ENCODE measurements at places on chromosomes 7 and 10.

DNA sequence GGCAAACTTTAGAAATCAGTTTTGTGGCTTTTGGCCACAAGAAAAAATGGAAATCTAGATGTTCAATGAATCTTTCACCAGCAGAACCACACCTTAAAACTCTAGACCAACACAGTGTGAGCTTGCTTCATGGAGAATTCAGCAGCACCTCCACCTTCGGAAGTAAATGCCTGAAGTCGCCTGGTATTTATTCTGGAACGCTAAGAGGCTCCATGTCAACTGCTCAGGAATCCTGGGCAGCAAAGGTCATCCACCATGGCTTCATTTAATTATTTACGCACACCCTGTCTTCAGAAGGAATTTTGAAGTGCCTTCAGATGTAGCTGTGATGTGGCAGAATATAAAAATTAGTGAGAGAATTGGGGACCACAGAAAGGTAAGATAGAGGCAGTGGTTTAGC is 167.7 kb downstream of the GFRA1 start:
- no peak for DNase-seq

DNA sequence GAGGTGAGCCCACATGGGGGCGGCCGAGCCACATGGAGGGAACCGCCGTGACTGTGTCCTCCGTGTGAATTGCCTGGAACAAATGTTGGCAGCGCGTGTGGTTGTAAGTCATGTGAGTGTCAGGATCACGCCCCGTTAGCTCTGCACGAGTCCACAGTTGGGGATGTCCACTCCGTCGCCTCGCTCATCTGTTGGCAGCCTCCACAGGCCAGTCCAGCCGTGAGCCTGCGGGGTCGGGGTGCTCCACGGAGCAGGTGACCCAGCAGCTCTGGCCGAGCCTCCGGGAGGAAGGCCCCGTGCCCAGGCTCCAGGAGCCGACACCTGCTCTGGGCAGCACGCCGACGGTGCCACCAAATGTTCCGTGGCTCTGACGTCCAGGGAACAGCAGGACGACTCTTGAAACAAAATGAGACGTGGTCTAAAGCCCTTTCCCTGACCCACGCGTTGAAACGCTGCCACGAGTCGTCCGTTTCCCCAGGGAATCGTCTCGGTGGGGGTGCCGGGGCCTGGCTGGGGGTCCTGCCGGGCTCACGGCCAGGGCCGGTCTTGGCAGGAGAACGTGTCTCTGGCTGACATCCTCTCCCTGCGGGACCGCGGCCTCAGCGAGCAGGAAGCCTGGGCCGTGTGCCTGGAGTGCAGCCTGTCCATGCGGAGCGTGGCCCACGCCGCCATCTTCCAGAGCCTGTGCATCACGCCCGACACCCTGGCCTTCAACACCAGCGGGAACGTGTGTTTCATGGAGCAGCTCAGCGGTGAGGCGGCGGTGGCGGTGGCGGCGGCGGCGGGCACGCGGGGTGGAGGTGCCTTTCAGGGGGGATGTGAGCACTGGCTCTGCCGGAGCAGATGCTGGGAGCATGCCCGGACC is 7.0 kb downstream of the KNDC1 start:
- DNase-seq = no peak

DNA sequence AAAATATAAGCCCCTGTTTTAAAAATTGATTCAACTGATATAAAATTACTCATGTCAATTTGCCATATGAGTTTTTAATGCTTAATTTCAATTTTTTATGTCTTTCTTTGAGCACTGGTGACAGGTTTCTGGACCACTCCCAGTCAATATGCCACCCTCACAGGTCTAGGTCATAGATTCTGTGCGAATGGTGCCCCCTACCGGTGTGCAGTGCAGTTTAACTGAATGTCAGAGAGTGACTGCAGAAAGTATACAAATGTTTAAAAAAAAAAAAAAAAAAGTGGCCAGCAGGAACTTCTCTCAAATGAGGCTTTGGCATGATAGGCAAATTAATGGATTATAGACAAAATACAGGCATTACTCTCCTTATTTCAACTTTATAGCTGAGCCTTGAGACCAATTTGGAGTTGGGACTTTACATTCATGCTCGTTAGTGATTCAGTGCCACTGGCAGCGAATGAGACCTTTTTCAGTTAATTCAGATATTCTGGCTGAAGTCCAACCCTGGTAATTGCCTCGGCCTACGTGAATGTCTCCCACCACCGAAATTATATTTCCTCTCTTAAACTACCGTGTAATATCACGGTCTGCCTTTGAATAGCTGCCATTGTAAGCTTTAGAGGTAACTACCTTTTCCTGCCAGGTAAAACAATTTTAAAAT is 427.6 kb downstream of the PHTF2 start:
- DNase-seq = peak; percentile 80

DNA sequence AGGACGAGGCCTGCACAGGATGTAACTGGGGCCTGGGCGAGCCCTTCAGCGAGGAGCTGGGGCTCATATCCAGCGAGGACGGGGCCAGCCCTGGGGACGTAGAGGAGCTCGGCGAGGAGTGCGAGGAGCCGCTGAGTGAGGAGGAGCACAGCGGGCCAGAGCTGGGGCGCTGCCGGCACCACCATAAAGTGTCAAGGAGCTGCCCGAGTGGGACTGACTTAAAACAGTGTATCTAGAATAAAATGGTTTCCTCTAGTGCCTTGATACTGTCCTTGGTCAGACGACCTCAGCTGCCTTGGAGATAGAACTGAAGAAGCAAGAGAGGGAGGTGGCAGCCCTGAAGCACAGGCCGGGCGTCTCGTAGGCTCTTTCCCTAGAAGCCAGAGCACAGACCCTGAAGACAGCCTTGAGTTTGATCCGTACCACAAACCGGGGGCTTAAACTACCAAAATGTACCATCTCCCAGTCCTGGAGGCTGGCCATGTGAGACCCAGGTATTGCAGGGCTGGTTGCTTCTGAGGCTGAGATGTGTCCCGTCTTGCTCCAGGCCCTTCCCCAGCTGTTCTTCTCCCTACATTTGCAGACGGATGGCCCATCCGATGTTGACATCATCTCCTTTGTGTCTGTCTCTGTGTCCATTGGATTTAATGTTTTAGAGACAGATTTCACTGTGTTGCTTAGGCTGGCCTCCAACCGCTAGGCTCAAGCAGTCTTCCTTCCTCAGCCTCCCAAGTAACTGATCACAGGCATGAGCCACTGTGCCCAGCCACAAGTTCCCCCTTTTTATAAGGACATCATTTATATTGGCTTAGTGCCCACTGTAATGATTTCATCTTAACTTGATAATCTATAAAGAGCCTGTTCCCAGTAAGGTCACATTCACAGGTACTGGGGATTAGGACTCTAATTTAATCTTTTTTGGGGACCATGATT is 35.8 kb downstream of the DNAJB6 start:
- DNase-seq = no peak

DNA sequence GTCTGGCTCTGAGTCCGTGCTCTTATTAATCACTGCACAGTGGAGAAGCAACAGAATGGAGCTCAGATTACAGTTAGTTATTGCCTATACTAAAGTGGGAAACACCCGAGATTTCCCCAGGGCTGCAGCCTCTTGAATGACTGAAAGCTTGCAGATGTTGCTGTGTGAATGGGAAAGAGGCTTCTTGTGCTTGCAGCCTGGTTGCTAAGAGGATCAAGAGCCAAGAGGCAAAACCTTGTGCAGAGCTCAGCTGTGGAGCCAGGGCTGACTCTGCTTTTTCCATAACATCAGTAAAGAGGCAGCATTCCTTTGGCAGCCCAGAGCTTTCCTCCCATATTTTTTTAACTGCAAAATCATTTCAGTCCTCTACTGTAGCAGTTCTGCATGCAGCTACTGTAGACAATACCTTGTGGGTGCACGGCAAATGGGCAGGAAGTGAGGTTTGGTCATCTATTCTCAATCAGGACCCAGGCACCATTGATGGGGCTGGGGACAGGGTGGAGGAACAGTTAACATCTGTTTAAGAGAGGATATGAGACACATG is 86.5 kb downstream of the RALA start:
- peak; percentile 21 for DNase-seq

DNA sequence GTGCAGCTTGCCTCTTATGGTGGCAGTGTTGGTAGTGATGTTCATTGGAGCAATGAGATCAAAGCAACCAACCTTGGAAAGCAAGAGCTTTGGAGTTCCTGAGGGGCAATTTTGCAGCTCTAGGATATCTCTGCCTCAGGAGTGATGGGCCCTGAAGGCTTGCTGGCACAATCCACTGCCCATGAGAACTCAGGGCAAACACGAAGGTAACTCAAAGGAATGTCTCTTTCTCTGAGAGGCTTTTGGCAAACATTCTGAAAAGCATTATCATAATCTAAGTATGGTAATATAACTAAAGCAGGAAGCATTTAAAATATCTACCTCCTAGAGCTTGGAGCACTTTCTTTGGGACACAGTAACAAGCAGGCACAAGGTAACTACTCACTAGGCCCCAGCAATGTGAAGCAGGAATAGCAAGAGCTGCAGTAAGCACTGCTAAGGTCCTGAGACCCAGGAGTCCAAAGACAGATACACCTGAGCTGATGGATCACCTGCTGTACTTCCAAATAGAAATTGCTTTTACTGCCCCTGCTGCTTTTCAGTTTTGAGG is 103.1 kb downstream of the NRF1 start:
- no peak for DNase-seq

- no peak for DNase-seq
Observed at GRCh38 chr7:114787556-114787955, 134.3 kb upstream of the MDFIC start.

GRCh38 chr10:25451401-25451800 is 276.6 kb downstream of the GPR158 start:
- no peak for DNase-seq

- DNase-seq = no peak
Observed at GRCh38 chr10:78830062-78830975, 238.4 kb upstream of the ZMIZ1 start.

GRCh38 chr7:24773646-24774045 is 16.4 kb upstream of the GSDME start:
- DNase-seq = no peak

GRCh38 chr7:129774359-129774758 is 162.8 kb downstream of the NRF1 start:
- no peak for DNase-seq

- DNase-seq = no peak
Observed at GRCh38 chr7:7254908-7255307, 72.6 kb downstream of the C1GALT1 start.

- no peak for DNase-seq
Observed at GRCh38 chr7:73597978-73598782, 19.8 kb upstream of the TBL2 start.

DNA sequence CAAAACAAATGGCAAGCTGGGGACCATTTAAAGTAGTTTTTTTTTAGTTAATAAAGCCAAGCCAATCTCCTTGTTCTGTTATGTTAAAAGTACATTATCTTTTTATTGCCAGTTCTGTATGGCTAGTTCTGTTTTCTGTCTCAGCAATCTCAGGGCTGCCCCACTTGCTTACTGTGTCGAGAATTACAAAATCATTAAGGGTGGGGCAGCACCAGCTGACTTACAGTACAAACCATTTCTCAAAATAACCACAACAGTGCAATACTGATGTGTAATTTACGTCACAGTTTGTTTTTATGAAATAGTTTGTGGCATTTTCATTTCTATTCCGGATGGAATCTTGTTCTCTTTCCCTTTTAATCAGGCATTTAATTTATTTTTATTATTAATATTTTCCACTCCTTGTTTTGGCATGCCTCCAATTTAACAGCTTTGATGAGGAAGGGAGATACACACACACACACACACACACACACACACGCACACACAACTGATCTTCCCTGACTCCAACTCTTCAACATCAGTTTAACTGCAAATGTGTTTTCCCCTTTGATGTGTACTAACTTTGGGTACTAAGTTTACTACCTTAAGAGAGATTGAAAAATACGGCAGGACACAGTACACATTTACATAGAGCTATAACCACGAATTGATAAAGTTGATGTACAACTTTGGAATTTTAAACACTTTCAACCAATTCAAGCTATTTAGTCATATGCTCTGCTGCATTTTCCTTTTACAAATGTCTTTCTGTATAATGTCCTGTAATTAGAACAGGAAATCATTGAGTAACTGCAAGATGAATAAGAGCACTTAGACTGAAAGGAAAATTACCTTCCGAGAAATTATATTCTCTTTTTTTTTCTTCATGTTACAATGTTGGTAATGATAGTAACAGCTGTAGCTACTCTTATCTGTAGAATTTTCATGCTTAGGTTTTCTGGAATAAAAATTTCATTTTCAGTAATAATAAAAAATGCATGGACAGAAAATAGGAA is 91.5 kb downstream of the ARID5B start:
- DNase-seq = peak; percentile 59

DNA sequence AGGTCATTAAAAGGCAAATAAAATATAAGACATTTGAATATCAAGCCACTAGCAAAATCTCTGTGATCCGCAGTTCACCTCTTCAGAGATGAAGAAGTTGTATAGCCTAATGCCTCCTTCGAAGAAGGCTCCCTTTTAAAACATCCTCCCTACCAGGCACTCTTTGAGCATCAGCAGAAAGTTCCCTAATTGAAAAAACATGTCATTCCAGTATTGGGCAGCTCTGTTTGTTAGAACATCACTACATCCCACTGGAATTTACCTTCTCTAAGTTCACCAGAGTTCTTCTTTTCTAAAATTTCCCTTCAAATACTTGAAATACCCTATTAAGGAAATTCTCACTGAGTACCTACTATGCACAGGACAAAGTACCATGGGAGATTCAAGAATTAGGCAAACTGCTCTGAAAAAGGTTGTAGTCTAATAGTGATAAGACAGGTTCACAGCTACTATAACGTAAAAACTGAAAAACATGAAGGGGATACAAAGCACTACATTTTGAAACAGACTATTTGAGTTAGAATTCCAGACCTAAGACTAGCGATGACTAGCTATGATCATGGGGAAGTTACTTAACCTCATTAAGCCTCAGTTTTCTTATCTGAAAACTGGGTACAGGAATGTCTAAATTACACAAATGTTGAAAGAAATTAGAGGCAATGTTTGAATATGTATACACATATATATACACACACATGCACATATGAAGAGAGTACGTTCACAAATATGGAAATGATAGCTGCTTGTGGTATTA is 128.7 kb downstream of the ELAPOR2 start:
- DNase-seq = no peak

DNA sequence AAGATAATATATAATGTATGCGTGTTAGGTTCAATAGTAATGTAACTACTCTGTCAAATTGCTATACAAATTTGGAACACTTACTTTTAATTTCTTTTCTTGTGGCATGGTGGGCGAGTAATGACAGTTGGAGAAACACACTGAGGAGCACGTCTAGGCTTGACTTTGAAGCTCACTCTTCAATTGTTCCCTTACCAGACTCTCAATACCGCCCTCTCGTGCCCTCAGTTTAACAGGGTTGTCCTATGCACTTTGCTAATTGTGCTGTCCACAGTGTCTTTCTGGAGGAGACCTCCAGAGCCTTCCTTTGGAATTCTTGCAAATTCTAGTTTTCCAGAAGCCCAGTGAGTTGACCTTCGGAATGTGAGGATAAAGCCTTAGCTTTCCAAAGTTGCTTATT is 107.2 kb upstream of the RELN start:
- DNase-seq = no peak

- no peak for DNase-seq
Observed at GRCh38 chr10:17523917-17524316, 69.5 kb upstream of the ST8SIA6 start.

- DNase-seq = no peak
Observed at GRCh38 chr7:127918130-127918529, 113.1 kb downstream of the LRRC4 start.
